Ascending aorta (tissue), 2 donors: ENCODE measurements at places on chromosomes 2 and 18.

- no peak for DNase-seq
These were observed 61.8 kb downstream of the C2orf76 start for GRCh38 chr2:119304847-119305246.

DNA sequence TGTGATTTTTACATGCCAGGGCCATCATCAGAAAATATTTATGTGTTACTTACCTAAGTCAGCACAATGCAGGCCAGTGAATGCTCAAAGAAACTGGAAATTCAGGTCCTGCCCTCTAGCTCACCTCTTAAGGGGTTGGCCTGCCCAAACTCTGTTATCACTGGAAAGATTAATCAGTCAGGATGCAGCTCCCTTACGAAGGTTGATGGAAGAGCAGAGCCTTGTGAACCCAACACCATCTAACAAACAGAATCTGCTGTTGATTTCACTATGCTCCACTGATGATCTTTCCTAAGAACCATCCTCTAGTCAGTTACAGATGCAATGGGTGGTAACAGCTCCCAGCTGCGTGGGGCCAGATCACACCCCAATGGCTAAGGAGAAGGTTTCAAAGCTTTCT is 38.2 kb downstream of the SOX11 start:
- DNase-seq = no peak

DNA sequence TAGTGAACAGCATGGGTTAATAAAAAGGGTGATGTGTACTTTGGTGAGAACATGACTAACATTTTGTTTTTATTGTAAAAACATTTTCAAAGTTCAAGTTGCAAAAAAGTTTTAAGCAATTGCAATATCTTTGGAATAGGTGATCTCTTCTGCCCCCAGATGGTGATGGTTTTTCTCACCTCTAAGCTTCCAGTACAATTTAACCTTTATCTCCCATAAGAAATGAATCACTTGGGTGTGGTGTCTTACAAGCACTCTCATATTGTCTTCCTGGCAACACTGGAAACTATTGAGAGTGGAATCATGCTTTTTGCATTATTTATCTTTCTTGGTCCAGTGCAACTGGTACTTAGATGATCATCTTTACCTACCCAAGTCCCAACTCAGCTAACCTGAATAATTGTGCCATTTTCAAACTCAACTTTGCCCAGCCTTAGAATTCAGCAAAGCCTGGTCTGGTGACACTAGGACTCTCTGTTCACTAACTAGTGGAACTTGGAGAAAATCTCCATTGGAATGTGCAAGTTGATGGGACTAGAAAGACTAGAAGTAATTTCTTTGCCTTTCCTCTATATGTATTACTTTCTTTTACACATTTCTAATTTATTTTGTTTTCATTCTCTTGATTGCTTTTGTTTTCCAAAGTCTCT is 964.7 kb upstream of the ZEB2 start:
- DNase-seq = no peak

DNA sequence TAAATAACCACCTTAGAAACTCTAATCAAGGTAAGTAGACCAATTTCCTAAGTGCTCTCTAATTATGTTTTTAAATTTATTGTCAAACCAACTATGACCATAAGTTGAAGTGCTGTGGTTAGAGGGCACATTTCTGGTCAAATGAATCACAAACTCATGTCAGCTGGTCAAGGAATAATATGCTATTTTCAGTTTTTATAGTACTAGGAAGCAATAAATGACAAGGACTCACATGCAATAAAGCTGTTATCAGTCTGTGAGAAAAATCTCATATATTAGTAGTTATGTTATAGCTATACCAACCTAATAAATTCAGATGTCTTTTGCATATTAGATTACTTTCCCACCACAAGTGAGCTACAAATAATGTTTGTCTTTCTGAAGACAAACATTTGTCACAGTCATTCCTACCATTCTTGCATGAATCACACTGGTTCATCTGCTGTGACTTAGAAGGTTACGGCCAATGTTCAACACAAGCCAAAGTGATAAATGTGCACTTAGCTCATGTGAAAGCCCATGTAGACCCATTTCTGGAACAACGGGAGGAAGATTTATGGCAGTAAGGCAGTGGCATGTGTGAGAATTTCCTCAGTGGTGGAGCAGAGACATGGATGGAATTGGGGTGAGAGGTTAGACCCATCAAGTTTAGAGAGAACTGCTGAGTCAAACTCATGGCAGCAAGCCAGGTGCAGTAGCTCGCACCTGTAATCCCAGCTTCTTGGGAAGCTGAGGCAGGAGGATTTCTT is 27.4 kb upstream of the CCNYL1 start:
- DNase-seq = no peak

- no peak for DNase-seq
These were observed 90.4 kb downstream of the OSBPL6 start for GRCh38 chr2:178284613-178285286.

GRCh38 chr2:232528746-232529460 is 2.9 kb downstream of the CHRND start:
- DNase-seq = no peak

DNA sequence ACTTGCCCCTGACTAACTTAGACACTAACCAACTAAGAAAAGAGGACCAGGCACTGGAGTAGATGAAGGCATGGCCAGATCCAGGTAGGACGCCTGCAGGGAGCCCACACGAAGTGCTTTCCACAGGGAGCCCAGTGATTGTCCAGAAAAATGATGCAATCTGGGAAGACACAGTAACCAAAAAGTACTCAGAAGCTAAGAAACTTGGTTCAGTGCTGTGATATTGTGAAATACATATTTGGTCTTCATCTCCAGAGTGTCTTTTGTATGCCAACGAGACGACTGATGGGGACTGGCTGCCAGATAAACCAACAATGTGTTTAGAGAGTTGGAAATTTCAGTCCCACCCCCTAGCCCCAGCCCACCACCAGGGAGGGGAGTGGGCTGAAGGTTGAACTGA is 135.0 kb downstream of the SP3 start:
- DNase-seq = no peak

- no peak for DNase-seq
These were observed 212.1 kb downstream of the PTPRM start for GRCh38 chr18:7779211-7779610.

DNA sequence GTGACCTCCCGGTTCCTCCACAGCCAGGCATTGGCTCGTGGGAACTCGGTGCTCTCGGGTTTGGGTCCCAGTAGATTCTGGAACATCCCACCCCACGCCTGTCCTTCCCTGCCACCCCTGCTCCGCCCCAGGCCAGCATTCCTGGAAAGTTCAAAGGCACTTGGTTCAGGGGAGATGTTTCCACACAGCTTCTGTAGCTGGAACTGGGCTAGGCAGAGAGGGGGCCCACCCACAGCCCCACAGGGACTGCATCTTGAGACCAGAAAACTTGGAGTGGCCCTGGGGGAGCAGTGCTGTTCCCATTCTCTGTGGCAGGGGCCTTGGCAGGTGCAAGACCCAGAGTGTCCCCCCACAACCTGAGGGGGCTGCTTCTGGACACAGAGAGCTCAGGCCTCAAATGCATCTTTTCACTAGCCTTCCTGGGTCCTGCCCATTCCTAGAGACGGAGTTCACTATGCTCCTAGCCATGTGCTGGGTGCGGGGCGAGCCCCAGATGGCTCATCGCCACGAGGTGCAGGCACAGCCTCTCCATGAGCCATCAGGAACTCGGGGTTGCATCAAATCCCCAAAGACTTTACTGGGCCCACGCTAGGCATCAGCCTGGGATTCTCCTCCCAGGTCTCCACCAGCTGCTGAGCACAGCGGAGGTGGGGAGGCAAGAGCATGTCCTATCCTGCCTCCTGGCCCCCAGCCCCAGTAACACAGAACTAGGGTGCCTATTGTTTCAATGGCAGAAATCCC is 68.7 kb downstream of the ZFP36L2 start:
- no peak for DNase-seq

DNA sequence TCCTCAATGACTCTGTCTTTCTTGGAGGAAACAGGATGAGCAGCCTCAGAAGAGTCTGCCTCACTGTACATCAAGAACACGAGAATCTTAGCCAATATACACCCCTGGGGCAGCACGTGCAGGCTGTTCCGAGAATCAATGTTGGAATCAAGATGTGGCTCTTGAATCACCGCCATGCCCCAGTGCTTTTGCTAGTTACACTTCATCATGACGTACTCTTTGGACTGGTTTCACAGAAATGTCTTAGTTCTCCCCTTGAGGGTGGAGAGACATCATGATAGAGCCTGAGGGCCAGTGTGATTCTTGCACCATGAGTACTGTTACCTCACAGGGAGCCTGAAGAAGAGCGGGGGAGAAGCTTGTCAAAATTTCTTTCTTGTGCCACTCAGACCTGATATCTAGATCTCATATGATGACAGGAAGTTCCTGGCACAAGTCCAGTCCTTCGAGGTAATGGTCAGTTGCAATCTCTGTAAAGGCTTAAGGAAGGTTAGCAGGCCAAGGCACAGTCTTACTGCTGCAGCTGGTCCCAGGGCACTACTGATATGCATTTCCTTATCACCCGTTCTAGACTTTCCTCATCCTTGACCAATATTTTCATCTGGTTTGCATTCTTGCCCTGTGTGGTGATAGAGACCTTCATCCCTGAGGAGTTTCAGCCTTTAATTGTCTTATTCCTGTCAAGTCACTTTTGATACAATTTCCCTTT is 28.2 kb upstream of the STAT4 start:
- DNase-seq = peak; percentile 72

DNA sequence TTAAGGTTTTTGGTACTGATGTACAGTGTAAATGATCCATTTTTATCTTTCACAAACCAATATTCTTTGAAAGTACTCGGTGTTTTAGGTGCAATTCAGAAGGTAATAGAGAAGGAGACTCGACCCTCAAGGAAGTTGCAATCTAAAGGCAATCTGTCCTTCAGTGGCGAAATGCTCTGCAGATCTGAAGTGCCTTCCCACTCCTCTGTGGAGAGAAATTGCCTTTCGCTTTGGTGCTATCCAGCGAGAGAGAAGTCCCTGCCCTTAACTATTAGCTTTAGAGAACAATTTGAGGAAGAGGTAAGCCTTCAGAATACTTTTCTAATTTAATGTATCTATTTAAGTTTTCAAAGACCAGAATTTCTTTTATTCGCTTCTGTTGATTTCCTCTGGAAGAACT is 371.8 kb upstream of the FANCL start:
- DNase-seq = no peak

GRCh38 chr18:53689886-53690285 is 534.6 kb downstream of the MBD2 start:
- DNase-seq = no peak

GRCh38 chr18:3248062-3248657 is 559 bp downstream of the MYL12A start:
- peak; percentile 81 for DNase-seq

GRCh38 chr18:37598966-37599896 is 33.6 kb upstream of the CELF4 start:
- no peak for DNase-seq

DNA sequence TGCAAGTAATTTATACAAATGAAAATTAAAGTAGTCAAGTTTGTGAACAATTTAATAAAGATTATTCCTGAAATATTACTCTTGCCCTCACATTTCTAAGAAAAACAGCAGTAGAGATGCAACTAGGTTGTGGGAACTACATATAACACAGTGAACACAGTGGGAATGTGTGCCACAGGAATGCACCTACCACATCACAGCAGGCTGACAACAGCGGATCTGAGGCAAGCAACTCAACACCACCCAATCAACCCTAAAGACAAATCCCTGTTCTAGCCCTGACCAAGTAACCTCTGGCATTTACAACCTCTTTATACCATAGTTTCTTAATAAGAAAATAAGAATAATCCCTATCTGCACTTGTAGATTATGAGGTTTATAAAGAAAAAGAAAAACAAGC is 23.4 kb downstream of the MBOAT2 start:
- no peak for DNase-seq
